ENCODE measurements at places on chromosomes 4 and X.

- DNase-seq, result no peak
Measured at GRCh38 chr4:139625482-139625881, 40.1 kb upstream of the MGST2 start.

DNA sequence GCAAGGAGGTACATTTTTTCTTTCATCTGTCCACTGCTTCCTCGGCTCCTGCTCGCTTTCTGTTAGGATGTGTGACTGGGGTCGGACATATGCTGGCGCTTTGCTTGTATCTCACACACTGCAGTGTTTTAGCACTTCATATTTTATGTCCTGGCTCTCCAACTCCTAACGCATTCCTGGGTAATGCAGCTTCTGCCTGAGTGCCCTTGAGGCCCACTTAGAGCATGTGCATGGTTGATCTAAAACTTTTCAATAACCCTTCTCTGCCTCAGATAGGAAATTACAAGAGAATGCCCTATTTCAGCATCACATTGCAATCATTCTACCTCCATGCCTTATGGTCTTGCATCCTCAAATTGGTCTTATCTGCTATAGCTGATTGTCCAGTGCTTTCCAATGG lies 65.3 kb downstream of the NEIL3 start:
- DNase-seq, result no peak

DNA sequence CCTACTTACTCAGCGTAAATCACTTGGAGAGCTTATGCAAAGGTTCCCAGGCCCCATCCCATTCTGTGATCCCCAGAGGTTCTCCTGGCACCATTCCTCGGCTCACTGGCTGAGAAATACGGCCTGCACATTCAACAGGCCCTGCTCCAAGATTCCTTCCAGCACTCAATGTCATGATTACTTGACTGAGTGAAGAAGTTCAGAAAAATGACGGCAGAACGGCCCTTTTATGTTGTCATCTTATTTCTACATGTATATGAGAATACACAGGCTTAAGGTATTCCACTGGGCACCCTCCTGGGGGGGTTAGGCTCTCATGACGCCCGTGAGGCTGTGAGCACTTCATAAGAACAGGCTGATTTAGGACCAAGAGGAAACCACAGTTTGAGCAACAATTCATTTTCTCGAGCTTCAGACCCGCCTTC lies 190.6 kb downstream of the NSUN7 start:
- no peak for DNase-seq

DNA sequence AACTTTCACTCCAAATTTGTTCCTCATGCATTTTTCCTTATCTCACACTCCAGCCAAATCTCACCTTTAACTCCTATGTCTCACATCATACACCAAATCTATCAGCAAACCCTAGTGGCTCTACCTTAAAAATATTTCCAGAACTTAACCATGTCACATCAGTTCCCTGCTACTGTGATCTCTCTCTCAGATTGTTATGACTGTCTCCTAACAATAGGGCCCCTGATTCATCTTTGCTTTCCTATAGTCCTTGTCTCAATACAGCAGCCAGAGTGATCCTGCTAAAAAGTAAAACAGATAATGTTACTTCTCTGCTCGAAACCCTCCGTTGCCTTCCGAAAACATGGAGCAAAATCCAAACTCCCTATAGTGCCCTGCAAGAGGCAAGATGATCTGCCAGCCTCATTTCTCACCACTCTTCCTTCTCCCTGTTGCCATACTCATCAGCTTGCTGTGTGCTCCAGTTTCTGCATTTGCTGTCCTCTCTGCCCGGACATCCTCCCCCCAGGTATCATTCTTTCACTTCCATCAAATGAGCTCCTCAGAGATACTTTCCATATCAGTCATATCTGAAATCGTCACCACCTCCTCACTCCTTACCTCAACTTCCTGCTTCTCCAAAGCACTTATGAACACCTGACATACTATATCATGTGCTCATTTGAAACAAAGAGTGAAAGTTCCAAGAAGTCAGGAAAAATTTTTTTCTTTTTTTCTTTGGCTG lies 293.4 kb upstream of the NR3C2 start:
- no peak for DNase-seq
